Hematopoietic multipotent progenitor cell treated with erythropoietin and hydrocortisone succinate and interleukin-3 and kit ligand, for 6 days (in vitro differentiated cells): ENCODE measurements at places on chromosomes 5 and 9.

DNA sequence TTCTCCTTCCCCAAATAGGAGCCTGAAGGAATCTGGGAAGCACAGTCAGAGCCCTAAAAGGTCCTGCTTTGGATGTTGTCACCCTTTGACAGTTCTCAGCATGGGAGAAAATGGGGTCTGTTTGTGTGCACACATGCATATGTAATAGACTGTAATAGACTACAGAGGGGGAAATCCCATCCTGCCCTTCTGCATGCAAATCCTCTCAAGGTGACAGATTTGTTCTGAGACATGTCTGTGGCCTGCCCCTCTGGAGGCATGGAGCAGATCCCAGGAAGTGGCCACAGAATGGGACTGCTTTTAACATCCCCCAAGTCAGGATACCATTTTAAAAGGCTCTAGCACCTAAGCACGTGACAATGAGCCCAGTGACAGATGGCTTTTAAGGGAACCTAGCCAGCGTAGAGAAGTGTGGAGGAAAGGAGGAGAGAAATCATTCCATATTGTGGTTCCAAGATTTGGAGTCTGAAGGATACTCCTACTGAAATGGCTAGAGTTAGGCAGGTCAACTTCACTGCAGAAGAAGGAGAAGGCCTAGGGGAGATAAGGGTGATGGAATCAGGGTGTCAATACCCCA is 483.5 kb downstream of the SPOCK1 start:
- DNase-seq = no peak

DNA sequence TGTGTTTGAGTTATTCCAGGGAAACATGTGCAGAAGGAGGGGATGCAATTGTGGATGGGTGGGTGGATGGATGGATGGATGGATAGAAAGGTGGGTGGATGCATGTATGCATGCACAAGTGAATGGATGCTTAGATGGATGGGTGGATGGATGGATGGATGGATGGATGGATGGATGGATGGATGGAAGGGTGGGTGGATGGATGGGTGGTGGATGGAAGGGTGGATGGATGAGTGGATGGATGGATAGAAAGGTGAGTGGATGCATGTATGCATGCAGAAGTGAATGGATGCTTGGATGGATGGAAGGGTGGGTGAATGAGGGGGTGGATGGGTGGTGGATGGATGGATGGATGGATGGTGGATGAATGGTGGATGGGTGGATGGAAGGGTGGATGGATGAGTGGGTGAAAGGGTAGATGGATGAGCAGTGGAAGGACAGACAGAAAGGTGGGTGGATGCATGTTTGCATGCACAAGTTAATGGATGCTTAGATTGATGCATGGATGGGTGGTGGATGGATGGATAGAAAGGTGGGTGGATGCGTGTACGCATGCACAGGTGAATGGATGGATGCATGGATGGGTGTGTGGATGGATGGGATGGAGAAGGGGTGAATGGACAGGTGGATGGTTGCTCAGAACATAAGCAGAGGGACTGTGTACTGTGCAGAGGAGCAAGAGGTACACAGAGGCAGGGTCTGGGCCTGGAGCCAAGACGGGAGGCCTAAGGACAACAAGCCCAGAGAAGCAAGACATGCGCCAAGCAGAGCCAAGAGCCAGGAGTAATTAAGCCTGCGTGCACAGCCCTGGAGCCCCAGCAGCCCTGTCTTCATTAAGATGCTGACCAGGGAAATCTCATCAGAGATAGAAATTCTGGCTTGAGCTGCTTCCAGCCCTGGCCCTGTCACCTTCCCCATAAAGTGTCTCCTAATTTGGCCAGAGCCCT is 84.6 kb upstream of the PPP1R26 start:
- DNase-seq = no peak

- DNase-seq = peak; percentile 79
Observed at GRCh38 chr5:108345541-108346171, 36.2 kb downstream of the FBXL17 start.

DNA sequence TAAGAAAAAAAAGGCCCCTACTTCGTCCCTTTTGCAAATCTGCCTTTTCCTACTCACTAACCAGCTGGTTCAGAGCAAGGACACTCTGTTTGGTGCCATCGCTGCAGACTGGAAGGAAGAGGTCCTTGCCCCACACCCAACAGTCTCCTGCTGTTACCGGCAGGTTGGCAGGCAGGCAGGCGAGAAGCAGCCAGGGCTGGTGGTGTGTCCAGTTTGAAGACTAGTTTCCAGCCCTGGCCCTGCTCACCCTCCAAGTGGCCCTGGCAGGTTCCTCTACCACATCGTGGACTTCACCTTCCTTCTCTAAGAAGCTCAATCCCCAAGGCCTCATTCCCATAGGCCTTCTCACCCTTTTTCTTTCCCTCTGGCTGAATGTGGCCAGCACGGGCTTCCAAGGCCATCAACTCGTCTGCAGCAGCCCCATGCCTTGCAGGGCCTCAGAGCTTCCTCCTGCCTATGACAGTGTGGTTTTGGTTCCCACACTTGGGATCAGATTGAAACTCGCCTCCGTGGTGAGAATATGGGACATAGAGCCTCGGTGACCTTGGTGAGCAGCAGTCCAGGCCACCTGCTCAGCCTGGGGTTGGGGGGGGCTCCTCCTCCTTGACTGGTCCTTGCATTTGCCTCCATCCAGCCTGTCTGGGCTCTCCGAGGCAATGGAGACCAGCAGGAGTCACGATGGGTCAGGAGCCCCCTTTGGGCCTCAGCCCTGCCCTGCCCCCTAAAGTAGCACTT is 22.9 kb downstream of the TGFBI start:
- no peak for DNase-seq

DNA sequence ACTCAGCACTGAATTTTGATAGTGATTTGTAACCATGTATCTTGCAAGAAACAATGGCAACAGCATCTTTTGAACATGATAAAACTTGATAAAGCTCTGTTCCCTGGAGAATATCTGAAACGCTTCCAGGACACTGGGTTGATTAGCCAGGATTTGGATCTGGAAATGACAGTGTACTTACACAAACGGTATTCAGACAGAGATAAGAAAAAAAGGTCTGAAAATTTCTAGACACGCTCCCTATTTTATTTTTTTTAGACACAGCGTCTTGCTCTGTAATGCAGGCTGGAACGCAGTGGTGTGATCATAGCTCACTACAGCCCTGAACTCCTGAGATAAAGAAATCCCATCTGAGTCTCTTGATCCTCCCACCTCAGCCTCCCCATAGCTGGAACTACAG is 109.0 kb downstream of the GNAQ start:
- DNase-seq = peak; percentile 69

DNA sequence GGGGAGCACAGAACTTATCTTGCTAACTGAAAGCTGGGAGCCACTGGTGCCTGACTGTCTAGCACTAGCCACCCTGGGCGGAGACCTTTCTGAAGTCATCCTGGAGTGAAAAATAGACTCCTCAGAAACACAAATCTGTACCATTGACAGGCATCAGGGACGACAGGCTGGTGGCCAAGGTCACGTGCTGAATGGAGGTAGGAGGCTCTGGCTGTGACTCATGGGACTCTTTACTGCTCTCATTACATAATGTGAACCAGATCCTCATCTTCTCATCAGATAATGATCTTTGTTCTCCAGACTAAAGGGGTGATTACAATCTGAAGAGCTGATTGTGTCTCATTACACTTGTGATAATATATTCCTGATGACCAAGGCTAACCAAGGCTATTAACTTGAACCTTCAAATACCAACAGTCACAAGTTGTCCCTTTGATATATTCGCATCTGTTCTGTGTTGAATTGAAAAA is 91.8 kb downstream of the SEMA5A start:
- DNase-seq = no peak

- no peak for DNase-seq
Observed at GRCh38 chr5:35061211-35061770, 13.5 kb upstream of the AGXT2 start.

- DNase-seq = no peak
Observed at GRCh38 chr9:123536455-123536868, 180.5 kb downstream of the CRB2 start.

DNA sequence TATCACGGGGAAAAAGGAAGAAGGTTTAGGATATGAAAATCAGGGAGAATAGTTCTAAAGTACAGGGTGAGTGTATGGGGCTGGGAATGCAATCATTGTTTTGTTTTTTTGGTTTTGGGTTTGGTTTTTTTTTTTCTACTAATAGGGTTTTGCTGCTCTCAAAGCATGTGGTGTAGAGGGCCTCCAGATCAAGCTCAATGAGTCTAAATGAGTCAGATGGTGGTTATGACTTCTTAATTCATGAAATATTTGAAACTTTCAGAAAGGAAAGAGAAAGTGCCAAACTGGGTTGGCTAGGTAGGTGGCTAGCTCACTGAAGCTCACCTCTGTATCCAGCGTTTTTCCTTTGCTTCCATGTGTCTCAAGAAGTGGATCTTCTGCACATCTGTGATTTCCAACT is 10.7 kb downstream of the OR1L8 start:
- no peak for DNase-seq

GRCh38 chr5:115450741-115451140 is 93.8 kb downstream of the FEM1C start:
- DNase-seq = no peak

- no peak for DNase-seq
Observed at GRCh38 chr5:4520559-4520958, 619.6 kb upstream of the ADAMTS16 start.

DNA sequence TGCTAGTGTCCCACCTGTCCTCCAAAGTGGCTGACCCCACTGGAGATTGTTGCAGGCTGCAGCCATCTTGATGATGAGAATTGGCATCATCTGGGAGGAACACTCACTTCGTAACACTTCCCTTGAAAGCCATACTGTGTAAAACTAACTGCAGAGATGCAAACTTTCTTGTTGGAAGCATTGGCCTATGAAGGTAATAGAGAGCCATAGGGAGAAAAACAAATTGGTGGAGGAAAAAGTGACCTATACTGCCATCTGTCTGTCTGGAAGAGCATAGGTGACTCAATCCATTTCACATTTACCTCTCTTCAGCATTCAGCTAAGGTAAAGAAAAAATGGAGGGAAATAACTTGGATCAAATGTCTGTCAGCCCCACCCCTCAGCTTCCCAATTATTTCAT is 473.4 kb downstream of the NTRK2 start:
- DNase-seq = peak; percentile 8

GRCh38 chr5:65771266-65771665 is 49.3 kb downstream of the NLN start:
- DNase-seq = no peak

DNA sequence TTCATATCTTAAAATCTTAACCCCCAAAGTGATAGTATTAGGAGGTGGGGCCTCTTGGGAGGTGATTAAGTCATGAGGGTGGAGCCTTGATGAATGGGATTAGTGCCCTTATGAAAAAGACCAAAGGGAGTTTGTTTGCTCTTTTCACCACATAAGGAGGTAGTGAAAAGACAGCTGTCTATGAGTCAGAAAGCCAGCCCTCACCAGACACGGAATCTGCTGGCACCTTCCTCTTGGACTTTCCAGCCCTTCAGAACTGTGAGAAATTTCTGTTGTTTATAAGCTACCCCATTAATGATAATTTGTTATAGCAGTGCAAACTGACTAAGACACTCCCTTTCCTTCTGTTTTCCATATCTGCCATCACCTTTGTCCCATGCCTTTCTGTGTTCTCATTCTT is 20.8 kb downstream of the IFNB1 start:
- no peak for DNase-seq

DNA sequence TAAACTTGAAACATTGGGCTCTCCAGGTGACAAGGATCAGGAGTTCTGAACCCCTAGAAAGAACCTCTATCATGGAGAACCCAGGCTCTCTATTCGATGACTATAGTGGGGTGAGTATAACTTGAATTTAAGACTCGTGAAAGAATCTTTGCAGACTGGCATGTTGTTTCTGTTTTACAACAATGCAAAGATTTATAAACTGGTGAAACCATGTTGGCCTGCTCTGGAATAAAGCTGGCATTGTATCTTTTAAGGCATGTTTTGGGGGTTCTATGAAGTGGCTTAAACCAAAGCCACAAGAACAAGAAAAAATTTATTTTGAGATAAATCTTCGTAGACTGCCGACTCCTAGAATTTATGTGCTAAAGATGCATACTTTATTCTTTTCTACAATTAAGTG is 9.8 kb upstream of the GDNF start:
- no peak for DNase-seq

GRCh38 chr9:133513214-133514100 is 11.3 kb downstream of the MYMK start:
- peak; percentile 78 for DNase-seq

DNA sequence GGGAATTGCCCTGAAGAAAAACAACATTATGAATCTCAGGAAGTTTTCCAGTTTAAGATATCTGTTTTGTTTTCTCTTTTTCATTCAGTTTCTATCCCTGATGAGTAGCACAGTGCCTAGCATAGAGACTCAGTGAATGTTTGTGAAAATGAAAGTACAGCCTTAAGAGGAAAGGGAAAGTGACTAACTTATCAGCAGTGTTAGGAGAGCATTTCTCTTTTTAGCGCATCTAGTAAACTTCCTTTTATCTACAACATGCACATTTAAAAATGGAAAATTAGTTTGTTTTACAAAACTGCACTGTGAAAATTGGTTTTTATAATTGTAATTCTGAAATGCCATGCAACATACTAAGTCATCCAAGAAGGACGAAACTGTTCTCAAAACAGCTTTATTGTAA is 110.8 kb downstream of the SMARCA2 start:
- peak; percentile 64 for DNase-seq

DNA sequence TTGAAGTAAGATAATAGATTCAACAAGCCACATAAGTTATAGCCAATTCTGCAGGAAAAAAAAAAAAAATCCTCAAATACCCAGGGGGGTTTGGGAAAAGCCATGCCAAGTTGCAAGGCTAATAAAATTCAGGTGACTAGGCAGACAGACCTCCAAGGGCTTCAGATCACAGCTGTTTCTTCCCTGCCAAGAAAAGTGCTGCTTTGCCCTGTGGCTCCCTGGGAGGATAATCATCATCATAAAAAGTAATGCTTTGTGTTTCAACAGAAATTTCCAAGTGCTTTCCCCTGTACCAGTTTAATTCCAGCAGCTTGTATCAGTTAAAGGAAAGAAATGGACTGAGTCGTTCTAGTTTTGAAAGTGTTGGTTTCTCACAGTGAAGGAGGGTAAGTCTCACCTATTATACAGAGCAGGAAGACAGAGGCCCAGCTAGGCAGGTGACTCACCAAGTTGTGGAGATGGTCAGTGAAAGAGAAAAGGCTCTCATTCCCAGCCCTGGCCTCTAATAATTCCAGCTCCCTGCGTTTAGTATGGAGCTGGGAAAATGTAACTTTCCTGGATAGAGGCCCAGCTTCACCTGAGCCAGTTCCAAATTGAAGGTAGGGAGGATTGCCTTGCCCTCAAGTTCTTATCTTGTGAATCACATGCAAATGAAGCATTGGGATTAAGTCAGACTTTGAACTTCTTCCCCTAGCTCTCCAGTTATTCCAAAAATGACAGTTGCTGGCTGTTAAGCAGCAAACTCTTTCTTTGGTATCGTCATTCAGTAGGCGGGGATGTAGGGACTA is 263.4 kb downstream of the GRIA1 start:
- no peak for DNase-seq

DNA sequence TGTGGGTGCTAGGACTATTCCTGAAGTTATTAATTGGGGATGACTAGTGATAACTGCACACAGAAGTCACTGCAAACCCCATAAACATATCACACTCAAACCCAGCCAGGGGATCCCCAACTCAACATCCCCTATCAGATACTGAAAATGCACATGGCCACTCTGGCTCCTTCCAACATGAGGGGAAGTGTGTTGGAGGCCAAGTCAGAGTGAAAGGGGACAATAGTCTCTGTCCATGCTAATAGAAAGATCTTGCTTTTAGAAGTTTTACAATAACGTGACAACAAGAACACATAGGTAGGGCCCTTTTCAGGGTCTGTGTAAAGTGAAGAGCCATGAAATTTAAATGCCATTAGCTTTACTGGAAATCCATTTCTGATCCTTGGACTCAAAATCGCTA is 98.8 kb upstream of the SEMA6A start:
- no peak for DNase-seq

GRCh38 chr9:135835131-135835530 is 72.2 kb downstream of the CAMSAP1 start:
- DNase-seq = no peak
